ENCODE measurements at places on chromosomes 7 and 10.

DNA sequence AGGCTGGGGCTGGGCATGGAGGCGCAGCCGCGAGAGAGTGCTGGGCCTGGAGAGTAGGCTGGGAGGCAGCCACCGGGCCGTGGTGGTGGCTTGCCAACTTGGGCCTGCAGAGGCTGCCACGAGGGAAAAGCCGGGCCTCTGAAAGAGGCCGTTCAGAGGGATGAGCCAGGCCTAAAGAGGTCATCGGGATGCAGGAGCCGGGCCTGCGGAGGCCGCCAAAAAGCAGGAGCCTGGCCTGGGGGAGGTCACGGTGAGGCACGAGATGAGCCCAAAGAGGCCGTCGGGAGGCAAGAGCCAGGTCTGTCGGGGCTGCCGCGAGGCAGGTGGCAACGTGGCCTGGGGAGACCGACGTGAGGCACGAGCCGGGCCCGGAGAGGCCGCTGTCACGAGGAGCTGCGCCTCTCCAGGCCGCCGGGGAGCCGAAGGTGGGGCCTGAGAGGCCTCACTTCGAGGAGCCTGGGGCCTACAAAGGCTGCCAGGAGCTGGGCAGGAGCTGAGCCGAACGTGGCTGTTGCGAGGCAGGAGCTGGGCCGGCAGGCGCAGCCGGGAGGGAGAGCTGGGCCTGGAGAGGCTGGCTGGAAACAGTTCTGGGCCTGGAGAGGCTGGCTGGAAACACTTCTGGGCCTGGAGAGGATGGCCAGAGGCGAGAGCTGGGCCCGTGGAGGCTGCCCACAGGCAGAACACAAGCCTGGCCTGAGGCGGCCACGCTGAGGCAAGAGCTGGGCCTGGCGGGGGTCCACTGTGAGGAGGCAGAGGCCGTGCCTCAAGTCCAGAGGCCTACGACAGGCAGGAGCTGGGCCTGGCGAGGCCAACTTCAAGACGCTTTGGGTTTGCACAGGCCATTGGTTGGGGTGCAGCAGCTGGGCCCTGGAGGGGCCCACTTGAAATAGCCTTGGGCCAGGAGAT lies 24.6 kb downstream of the MDH2 start:
- DNase-seq = no peak

GRCh38 chr10:5659702-5660528 lies 6.5 kb downstream of the ASB13 start:
- no peak for DNase-seq

GRCh38 chr10:49138361-49138891 lies 4.6 kb upstream of the FAM170B start:
- DNase-seq = no peak

DNA sequence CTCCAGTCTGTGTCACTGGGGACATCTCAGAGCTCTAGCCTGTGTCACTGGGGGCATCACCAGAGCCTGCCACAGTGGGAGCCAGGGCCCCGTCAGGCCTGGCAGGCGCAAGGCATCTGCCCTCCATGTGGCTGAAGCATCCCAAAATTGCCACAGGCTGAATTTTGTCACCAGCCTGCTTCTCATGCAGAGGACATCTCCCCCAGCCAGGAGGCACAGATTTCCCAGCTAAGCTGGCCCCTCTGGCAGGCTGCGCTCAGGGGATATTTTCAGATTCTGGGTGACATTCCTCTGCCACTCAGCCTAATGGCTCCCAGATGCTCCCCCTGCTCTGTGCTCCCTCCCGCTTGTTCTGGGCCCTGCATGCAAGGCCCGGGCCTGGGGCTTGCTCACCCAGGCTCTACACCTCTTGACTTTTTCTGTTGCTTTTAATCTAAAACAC lies 64.6 kb downstream of the COL13A1 start:
- no peak for DNase-seq

DNA sequence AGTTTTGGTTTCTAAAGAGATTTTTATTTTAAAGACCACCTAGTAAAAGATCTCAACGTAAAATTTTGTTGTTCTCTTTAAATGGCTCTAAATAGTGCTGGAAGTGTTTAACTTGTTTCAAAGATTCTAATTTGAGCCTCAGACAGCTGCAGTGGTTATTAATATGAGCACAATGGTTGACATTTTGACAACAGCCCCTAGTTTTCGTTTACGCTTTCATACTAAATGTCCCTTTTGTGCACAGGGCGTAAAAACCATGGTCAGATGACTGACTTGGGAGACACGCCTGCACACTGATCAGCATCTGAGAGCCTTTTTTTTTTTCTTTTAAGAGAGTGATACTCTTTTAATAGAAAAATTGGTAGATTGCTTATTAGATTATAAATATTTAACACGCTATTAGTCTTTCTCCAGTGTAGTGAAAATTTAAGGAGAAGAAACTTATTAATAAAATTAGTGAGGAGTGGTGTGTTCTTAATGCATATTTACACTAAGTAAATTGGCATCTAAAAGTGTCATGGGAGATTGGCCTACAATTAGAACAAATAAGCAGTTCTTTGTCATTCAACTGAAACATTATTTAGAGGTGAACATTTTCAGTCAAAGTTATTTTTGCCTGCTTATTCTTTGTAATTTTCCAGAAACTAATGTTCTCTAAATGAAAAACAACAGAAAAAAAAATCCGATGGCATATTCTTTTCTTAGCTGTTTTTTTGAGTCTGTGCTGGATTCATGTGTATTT lies 182.8 kb upstream of the PHYHIPL start:
- no peak for DNase-seq

DNA sequence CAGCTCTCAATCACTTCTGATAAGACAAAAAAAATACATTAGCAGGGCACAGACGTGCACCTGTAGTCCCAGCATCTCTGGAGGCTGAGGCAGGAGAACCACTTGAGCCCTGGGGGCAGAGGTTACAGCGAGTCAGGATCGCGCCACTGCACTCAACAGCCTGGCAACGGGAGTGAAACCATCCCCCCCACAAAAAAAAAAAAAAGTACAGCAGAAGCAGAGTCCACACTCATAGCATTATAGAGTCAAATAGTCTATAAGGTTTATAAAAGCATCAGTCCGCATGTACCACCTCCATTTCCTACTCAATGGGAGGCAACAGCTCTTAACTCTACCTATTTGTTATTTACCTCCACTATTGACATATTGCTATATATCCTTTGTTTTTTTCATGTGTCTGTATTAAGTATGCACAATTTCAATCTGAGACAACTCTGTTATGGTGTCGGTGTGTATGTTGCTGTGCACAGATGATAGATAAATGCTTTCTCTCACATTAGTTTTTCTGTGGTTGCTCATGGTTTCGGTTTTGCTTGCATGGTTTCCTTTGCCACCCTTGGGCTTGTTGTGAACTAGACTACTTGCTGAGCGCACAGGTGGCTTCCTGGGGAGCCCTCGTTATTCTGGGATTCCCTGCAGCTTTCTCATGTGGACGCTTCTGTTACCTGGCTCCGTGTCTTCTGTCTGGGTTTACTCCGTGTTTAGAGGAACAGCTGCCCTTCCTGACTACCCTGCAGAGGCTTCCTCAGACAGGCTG lies 40.4 kb downstream of the PROSER2 start:
- no peak for DNase-seq

GRCh38 chr7:82210416-82211184 lies 233.0 kb downstream of the CACNA2D1 start:
- DNase-seq = no peak

- no peak for DNase-seq
These were observed 11.3 kb downstream of the TNS3 start for GRCh38 chr7:47570649-47571050.

GRCh38 chr10:11910102-11910501 lies 86.9 kb downstream of the PROSER2 start:
- no peak for DNase-seq

DNA sequence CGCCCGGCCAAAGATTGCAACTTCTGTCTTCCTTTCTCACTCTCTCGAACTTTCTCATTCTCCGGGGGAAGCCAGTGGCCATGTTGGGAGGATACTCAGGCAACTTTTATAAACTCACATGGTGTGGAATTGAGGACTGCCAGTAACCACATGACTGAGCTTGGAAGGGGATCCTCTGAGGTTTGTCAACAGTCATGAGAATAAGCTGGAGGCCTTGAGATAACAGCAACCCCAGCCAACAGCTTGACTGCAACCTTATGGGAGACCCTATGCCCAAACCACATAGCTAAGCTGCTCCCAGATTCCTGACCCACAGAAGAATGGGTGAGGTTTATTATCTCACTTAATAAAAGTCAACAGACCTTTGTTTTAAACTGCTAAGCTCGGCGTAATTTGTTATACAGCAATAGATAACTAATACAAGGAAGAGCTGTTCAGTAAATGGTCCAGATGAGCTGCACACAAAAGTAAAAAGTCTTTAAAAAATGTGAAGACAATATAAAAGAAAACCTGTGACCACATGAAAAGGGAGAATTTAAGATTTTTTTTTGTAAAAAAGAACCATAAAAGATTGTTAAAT lies 9.6 kb downstream of the SYPL1 start:
- DNase-seq = no peak

- DNase-seq = no peak
These were observed 11.2 kb downstream of the MUC17 start for GRCh38 chr7:101031082-101031481.

DNA sequence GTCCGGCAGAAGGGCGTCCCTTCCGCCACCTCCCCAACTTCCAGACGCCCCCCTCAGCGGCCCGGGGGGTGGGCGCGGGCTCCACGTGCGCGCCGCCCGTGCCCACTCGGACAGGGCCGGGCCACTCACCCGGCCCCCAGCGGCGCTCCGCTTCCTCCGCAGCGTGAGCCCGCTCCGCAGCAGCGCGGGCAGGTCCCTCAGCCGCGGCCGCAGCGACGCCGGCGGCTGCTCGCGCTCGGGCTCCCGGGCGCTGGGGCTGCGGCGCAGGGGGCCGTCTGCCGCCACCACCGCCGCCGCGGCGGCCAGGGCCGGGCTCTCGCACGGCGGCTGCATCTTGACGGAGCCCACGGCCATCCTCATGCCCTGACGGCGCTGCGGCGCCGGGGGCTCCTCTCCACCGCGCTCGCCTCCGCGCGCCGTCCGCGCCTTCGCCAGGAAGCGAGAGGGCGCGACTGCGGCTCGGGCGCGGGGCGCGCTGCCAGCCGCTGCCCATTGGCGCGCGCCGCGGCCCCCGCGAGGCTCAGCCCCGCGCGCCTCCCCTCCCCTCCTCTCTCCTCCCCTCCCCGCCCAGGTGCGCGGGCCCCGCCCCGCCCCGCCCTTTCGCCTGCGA lies at the start of gene RAPGEF5:
TSS of gene RAPGEF5 (minus strand) at position 454 of the 610 bp plus-strand sequence. CDS start at position 360, 94 bp downstream.
- DNase-seq = no peak

- DNase-seq = no peak
These were observed 51.7 kb downstream of the LAMB1 start for GRCh38 chr7:107951172-107951787.

DNA sequence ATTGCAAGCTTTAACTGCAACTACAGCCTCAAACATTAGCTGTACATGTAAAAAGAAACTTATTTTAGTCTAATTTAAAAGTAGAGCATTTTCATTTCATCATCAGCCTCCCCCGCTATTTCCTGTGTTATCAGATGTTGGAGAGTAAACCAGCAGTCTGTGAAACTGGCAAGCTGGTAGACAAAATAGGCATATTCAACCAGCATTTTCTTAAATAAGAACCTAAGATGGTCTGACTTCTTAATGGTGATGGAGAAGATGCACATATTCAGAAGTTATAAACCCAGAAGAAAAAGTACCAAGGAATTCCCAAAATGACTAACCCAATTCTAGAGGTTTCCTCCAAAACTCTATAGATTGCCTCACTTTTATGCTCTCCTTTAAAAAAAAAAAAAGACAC lies 24.9 kb downstream of the PIK3AP1 start:
- DNase-seq = no peak

- DNase-seq = no peak
These were observed 115.3 kb downstream of the SGMS1 start for GRCh38 chr10:50508315-50509051.

DNA sequence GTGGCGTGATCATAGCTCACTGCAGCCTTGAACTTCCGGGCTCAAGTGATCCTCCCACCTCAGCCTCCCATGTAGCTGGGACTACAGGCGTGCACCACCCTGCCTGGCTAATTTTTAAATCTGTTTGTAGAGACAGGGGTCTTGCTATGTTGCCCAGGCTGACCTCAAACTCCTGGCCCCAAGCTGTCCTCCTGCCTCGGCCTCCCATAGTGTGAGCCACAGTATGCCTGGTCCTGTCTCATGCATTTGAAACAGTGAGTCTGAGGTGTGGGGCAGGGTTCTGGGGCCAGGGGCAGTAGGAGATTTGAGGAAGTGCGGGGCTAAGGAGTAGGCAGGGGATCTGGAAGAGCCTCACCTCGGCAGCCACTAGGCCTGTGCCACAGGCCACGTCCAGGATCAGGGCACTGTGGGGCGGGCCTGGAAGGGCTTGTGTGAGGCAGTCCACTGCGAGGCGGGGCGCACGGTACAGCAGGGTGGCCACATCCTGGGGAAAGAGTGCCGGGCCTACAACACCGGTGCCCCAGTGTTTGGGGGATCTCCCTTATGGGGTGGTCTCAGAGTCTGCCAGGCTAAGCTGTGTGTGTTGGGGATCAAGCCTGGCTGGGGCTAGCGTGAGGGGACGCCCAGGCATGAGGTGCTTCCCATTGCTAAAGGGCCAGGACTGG lies 1.5 kb downstream of the METTL27 start:
- DNase-seq = no peak

- no peak for DNase-seq
These were observed 18.7 kb downstream of the FRMD4A start for GRCh38 chr10:14312014-14312413.

GRCh38 chr7:65325793-65326432 lies 47.7 kb upstream of the ZNF92 start:
- no peak for DNase-seq

- no peak for DNase-seq
These were observed 6.5 kb upstream of the CPED1 start for GRCh38 chr7:120981888-120982615.

DNA sequence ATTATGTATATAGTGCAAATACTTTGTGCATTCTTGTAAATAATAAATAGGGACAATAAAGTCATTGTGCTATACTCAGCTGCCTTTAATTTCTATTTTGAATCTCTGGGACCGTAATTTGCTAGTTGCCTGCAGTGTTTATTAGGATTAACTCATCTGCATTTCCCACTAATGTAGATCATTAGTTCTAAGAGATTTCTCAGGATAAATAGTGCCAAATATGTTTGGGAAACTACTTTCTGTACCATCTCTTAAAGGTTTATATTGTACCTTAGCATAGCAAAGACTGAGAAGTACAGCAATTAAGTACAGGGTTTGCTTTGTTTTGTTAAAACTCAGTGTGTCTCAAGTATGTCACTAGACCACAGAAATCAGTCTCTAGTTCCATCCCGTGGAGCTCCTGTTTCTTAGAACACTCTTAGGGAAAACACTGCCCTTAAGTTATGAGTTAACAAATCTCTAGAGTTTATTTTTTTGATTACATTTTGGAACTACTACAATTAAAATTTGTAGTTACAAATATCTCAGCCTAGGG lies 26.0 kb downstream of the ADD3 start:
- DNase-seq = no peak

GRCh38 chr7:100446040-100446439 lies 9.7 kb upstream of the PPP1R35 start:
- no peak for DNase-seq

DNA sequence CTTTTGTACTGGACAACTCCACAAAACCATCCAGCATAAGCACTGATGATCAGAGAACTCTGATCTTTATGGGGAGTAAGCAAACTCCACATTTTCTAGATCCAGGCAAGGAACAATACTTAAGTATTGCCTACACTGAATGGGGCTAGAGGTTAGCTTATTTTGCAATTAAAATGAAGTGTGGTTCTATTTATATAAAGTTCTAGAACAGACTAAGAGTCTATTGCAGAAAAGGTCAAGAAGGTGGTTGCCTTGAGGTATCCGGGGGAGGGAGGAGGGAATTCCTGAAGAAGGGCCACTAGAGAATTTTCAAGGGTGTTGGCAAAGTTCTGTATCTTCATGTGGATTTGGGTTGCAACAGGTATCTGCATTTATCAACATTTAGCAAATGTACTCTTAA lies 477.9 kb downstream of the PLXNA4 start:
- no peak for DNase-seq

GRCh38 chr10:119448628-119449584 lies 93.6 kb downstream of the RGS10 start:
- no peak for DNase-seq

Data from GDM1 (cell line).